ENCODE measurements at places on chromosomes 3 and 15.
A peak's percentile ranks its signal among the peaks of the same experiment; 100 is the strongest.

DNA sequence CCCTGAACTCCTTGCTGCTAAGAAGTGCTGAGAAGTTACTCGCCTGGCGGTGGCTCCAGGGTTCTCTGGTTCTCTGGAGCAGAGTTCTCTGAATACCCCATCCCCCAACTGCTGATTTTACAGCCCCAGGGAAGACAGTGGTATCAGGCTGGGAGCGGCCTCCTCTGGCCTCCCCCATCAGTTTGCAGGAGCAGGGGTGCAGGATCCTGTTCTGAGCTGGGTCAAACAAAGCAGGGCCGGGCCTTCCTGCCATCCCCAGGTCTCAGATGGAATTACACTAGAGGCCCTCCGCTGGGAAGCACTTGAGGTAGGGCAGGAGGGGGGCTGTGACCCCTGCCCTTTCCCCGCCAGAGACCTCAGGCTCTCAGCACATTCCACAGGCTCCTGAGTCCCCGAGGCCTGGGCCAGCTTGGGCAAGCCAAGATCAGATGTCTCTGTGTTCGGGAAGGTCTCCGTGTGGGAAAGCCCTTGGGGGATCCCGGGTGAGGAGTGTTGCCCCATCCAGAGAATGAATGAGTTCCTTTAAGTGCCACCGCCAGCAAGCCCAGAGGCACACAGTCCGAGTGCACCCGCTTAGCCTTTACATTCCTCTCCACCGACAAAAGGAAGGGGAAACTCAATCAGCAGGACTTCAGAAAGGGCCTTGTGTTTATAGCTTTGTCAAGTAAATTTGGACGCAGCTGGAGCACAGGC lies 149.9 kb downstream of the LRRK1 start:
- no peak for DNase-seq

- no peak for DNase-seq
These were observed 155.4 kb upstream of the GOLGA6L4 start for GRCh38 chr15:84079885-84080777.

- no peak for DNase-seq
These were observed 42.8 kb downstream of the PTPN23 start for GRCh38 chr3:47423548-47424145.

GRCh38 chr3:36795622-36796021 lies 31.3 kb upstream of the DCLK3 start:
- DNase-seq, result no peak

GRCh38 chr15:82730022-82730530 lies 20.4 kb upstream of the AP3B2 start:
- no peak for DNase-seq

GRCh38 chr3:23294770-23295387 lies 91.8 kb downstream of the UBE2E2 start:
- DNase-seq, result no peak

- peak; percentile 37 for DNase-seq
These were observed 29.1 kb upstream of the ST6GAL1 start for GRCh38 chr3:186901135-186901734.

- DNase-seq, result no peak
These were observed 260.2 kb upstream of the NAALADL2 start for GRCh38 chr3:174598885-174599439.

DNA sequence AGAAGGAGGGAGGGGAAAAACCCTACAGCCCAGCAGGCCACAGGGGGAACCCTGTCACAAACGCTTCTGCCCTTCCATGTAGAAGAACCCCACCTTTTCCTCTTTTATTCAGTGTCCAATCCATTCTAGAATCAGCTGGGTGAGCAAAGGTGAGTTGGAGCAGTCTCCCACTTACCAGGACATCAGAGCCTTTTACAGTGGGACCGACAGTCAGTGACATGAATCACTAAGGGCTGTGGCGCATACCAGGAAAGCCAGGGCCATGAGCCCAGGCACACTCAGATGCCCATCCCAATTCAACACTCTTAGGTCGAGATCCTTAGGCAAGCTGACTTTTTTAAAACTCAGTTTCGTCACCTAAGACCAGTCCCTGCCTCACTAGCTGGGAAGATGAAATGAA lies 146.1 kb downstream of the AQP9 start:
- DNase-seq, result no peak

GRCh38 chr3:45204136-45204535 lies 22.0 kb downstream of the TMEM158 start:
- no peak for DNase-seq

GRCh38 chr15:53453253-53454105 lies 306.0 kb downstream of the WDR72 start:
- DNase-seq, result peak; percentile 1

DNA sequence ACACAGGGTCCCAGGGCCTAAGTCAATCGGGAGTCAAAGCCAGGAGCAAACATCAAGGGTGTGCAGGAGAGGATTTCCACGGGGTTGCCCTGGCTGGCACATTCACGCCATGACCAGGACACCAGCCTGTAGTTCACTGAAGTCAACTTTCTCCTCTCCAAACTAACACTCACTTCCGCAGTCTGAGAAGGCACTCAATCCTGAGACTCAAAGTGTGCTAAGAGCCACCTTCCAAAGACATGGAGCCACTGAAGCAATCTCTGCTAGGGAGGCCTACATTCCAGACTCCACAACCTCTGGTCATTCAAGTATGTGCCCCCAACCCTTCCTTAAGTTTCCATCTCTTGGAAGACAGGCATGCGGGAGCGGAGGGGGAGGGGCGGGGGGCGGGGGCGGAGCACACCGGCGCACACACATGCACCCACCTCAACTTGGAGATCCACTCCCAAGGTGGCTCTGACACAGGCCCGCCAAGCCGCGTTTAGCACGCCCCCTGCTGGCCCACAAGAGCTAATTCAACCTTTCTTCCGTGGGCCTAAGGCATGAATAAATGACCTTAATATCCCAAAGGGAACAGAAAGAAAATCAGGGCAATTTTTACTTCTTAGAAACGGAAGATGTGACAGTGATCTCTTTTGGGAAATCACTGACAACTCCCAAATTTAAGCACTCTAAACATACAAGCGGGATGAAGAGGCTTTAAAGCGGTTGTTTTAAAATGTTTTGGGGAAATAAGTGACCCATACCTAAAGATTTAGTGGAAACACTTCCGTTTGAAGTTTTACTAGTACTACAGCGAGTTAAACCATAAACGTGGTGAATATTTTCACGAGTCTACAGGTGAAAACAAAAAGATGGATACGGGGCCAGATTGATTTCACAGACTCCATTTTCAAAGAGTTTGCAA lies 162.5 kb upstream of the CHRNA7 start:
- peak; percentile 8 for DNase-seq

GRCh38 chr3:154510780-154511179 lies 80.8 kb upstream of the GPR149 start:
- DNase-seq, result no peak

DNA sequence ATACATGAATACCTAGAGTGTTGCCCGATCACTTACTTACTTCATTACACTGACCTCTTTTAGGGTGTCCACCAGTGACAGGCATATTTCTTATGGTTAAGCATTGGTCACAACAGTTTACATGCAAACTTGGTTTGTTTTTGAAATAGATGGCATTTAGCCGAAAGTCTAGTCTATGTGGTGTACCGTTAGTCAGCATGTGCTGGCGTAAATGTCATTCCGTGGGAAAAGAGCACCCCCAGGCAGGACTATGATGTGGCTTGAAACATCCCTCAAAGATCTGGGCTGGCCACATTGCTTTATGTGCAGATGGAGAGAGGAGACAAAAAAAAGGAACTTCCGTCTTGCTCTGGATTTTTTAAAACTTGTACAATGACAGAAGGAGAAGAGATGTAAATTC lies 357.0 kb upstream of the ICE2 start:
- no peak for DNase-seq

DNA sequence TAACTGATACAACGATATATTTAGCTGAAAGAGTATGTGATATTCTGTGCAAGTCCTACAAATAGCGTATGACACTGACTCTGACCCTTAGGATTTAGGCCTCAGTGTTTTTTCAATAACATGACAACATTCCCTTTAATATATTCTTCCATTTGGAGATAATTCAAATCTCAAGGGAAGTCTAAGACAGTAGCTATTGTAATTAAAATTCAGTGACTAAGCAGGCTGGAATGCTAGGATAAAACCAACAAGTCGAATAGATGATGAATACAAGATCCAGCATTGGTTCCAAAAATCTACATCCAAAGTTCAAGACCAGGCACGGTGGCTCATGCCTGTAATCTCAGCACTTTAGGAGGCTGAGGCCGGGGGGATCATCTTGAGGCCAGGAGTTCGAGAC lies 56.2 kb downstream of the QTRT2 start:
- no peak for DNase-seq

GRCh38 chr15:71273731-71274447 lies 158.6 kb downstream of the THSD4 start:
- DNase-seq, result no peak

DNA sequence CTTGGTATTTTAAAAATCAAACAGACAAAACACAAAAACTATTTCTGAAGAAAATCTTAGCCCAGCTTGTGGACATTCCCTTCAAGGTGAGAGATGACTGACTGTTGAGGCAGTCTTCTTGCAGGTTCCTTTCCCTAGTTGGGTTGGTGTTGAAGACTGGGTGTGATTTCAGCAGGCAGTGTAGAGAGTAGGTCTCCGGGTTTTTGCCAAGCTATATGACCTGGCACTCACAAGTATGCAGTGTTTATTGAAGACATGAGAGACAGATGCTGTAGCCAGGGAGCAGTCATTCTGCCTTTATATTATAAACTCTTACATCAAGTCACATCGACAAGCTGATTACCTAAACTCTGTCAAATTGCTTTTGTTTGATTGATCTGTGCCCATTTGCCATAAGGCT lies 17.5 kb downstream of the SENP8 start:
- no peak for DNase-seq

DNA sequence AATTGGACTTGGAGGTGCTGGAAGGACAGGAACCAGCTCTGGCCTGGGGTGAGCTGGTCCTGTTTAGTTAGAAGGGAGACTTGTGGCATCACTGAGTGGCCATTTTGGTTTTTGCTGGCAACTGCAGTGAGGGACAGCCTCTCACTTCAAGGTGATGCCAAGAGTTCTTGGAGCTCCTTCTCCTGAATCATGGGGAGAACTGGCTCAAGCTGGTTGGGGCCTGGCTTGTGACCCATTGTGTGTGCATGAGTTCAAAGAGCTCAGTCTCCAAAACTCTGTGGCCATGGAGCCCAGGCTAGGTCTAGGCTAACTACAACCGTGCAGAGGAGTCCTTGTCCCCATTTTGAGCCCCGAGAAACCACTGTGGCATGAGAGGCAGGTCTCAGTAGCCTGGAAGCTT lies 60.1 kb upstream of the ZNF148 start:
- DNase-seq, result no peak

DNA sequence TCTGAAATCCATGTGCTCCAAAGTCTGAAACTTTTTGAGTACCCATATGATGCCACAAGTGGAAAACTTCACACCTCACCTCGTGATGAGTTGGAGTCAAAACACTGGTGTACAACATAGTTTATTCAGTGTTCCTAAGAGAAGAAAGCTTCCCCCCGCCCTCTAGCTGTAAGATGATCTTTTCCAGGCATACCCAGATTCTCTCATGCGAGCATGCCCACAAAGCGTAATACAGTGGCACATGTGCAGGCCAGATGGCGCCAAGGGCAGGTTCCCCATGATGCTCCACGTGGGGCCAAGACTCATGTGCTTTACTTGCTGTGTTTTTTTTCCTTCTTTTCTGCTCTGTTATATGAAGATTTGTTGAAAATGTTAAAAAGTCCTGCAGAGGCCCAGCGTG lies 104.9 kb upstream of the LRRFIP2 start:
- no peak for DNase-seq

GRCh38 chr3:141412087-141412935 lies 44.0 kb downstream of the ZBTB38 start:
- peak; percentile 80 for DNase-seq

GRCh38 chr15:47822048-47822447 lies 104.7 kb downstream of the SEMA6D start:
- DNase-seq, result no peak

DNA sequence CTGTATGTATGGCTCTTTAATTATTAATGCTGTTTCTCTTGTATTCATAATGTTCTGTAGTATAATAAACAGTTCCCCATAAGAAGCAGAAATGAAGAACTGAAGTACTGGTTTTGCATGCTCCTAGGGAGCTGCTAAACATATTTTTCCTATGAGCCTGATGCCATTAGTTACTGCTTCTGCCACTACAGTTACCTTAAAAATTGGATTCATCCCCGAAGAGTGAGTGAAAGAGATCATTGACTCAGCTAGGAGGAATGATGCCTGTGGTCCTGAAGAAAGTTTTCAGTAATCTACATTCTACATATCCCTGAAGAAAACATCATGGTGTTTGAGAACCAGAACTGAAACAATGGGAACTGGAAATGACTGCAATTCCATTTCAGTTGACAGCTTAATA lies 37.1 kb upstream of the ST3GAL6 start:
- DNase-seq, result no peak

- no peak for DNase-seq
These were observed 129.8 kb downstream of the MEIS2 start for GRCh38 chr15:36970522-36970921.

DNA sequence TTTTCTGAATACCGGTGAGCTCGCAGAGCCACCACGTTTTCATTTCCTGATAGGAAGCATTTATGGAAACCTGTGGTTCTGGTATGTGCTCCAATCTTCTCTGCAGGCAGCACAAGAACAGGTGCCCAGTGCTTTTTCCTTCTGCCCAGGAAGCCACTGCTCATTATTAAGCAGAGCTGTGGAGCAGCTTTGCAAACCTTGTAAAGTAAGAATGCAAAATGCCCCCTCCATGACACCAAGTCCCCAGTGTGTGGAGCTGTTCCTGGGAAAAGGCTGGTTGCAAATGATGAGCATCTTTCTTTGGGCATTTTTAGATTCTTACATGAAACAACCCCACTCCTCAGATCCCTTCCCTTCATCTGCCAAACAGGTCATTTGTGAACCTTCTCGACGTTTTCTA lies 65.7 kb upstream of the MRPL3 start:
- no peak for DNase-seq

- DNase-seq, result no peak
These were observed 99.7 kb downstream of the CEMIP start for GRCh38 chr15:80878867-80879250.

DNA sequence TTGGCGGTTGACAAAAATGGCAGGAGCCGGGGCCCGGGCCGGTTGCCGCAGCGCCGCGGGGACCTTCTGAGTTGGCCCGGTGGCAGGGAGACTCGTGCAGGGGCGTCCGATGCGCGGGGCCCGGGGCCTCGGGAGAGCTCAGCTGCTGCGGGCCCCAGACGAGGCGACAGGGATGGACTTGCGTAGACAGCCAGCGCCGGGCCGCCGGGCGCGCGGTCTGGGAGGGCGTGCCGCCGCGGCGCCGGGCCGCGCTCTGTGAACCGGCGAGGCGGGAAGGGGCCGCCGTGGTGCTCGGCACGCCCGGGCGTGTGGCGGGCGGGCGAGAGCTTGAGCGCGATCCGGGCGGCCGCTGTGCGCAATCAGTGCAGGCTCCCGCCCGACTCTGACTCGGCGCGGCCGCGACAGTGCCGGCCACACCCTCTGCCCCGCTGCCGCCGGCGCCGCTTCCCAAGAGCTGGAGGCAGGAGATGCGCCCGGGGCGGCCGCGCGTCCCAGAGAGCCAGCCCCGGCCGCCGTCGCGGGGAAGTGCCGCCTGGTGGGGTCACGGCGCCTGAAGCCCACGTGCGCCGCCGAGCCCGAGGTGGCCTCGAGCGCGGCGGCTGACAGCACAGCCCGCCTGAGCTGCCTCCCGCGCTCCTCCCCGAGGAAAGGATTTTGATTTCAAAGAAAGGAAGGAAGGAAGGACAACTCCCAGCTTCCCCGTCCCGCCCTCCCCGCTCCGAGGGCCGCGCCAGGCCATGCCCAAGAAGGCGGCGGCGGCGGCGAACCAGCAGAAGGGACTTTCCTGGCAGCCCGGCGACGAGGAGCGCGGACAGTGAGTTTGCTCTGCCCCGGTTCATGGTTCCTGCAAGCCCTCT lies 657 bp downstream of the TLNRD1 start:
- DNase-seq, result peak; percentile 58

Measured in PC-9 (cell line).